Ovary (tissue), 10 donors: ENCODE measurements at places on chromosomes 7 and 10.

- DNase-seq: no peak
These were observed 34.9 kb downstream of the INSYN2A start for GRCh38 chr10:127161482-127161881.

GRCh38 chr7:148884299-148885022, 370 bp upstream of the EZH2 start:
- DNase-seq: peak; percentile 94

- DNase-seq: no peak
These were observed 64.6 kb downstream of the GSAP start for GRCh38 chr7:77351539-77352004.

GRCh38 chr10:94785211-94785610, 22.7 kb downstream of the CYP2C19 start:
- no peak for DNase-seq

DNA sequence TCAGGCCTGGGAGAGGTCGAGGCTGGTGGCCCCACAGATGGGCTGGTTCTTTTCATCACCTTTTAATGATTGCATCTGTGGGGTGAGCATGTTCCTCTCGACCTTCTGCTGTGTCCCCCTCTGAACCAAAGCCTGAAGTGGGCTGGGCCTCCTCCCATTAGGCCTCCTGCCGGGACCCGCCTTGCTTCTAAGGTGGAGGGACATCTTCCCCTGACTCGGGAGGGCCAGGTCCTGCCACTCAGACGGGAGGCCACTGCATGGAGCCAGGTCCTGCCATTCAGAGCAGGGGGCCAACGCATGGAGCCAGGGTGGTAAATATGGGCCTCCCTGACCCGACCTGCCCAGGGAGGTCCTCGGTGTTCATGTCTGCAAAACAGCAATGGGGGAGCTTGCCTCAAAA, 188.4 kb downstream of the EBF3 start:
- DNase-seq: no peak

GRCh38 chr7:120898715-120899499, 41.0 kb upstream of the TSPAN12 start:
- no peak for DNase-seq

DNA sequence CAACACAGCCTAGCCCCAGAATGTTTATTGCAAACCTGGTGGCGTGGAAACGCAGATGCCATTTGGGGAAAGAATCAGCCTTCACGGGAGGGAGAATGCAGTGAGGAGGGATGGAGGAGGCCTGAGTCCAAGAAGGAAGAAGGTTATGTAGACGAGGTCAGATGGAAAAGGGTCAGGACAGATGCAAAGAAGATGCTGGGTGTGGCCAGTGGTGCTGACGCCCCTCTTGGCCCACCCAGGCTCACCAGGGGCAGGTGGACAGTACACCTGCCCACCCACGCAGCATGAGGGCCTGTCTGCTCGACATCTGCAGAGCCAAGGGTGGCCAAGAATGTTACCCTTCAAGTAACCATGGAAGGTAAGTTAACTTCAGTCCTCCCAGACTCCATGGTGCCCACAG, 40.5 kb downstream of the OAT start:
- no peak for DNase-seq

DNA sequence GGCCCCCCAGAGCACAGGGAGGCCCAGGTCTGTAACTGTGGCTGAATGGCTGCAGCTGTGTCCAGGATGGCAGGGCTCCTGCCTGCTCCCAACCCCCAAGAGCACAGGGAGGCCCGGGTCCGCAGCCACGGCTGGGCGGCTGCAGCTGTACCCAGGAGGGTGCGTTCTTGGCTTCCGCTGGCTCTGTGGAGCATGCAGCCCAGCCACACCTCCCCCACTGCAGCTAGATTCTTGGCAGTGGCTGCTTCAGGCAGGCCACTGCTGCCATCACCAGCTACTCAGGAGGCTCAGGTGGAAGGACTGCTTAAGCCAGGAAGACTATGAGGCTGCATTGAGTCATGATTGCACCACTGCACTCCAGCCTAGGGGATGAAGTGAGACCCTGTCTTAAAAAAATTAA, 27.9 kb downstream of the C7orf25 start:
- DNase-seq: no peak

- DNase-seq: no peak
These were observed 1005.8 kb upstream of the C7orf33 start for GRCh38 chr7:147584771-147585193.

DNA sequence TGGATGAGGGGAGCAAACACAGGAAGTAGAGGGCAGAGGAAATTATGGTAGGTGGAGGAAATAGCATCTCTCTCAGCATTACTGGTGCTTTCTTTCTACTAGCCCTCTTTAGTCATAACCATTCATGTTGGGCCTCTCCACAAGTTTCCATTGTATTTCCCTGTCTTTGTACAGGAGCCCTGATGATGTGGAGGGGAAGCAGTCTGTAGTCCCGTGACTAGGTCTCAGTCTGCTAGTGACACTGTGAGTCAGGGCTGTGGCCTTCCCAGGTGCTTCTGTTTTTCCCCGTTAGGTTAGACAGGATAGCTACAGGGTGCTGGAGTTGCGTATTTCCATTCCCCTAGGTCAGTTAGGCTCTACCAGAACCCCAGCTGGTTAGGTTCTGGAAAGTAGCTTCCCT, 82.9 kb upstream of the NAMPT start:
- DNase-seq: no peak

DNA sequence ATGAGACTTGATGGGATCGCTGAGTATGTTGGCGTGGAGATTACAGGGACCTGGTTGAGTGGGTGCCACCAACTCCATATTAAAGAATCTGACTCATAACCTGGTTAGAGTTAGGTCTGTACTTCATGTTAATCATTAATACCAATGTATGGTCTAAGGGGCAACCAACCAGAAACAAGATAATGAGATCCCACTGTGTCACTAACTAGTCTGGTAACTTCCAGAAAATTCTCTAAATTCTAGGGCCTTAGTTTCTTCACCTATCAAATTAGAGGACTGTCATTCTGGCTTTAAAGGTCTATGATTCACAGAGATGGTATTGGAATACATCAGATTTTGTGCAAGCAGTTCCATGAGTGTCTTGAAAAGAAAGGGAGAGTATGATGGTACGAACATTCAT, 102.2 kb downstream of the SNX10 start:
- no peak for DNase-seq

- DNase-seq: no peak
These were observed 27.0 kb upstream of the GLI3 start for GRCh38 chr7:42263971-42264370.

- no peak for DNase-seq
These were observed 44.5 kb downstream of the FGFBP3 start for GRCh38 chr10:91864744-91865143.

DNA sequence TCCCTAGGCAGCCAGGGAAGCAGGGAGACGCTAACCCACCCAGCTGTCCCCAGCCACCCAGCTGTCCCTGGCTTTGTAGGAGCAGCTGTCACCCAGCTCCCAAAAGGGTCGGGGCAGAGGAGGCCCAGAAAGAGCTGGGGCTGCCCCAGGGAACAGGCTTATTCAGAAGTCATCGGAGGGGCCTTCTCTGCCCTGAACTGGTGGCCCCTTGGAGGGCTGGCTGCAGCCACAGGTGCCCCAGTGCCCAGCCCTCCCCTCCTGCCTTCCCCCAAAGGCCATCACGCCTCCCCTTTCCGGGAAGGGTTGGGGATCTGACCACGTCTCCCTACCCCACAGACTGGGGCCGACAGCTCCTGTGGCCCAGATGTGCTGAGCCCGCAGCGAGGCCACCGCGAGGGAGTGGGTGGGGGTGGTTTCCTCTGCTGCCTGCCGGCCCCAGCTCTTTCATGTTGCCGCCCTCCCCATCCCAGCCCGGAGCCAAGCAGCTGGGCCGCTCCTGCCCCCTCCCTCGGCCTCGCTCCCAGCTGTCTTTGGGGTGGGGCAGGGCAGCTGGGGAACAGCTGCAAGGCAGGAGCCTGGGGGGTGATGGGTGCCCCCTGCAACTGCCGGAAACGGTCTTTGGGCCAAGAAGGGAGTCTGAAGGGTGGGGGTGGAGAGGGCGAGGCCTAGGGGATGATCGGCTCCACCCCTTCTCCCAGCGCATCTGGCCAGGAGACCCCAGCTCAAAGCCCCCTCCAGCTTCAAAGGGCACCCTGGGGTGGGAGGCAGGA, 16.8 kb downstream of the TRIM8 start:
- peak; percentile 90 for DNase-seq

DNA sequence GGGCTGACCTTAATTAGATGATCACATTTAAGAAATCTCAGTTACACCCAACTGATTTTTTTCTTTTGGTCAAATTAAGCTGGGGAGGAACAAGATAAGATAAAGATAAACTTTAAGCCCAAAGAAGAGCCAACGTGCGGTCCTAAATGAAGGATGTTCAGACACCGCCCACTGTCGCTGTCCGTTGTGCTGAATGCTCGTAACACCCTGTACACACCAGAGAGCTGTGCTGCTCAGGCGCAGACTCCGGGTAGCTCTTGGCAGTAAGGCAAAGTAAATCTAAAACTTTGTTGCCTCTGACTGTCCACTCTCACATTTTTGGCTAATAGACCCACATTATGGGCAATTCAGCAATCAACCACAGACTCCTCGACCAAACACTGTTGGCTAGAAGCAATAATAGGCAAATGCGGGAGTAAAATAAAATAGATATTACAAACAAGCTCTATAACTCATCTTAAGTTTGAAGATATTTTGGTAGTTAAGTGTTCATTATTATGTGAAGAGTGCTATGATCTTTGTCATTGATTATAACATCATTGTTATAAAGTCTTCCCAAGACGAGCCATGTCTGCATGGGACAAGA, 57.1 kb downstream of the PLPP4 start:
- no peak for DNase-seq

GRCh38 chr7:118149394-118149793, 34.6 kb upstream of the LSM8 start:
- no peak for DNase-seq

GRCh38 chr10:16741540-16741939, 75.7 kb downstream of the RSU1 start:
- DNase-seq: no peak

- DNase-seq: no peak
These were observed 30.4 kb downstream of the RUNDC3B start for GRCh38 chr7:87658553-87658952.

DNA sequence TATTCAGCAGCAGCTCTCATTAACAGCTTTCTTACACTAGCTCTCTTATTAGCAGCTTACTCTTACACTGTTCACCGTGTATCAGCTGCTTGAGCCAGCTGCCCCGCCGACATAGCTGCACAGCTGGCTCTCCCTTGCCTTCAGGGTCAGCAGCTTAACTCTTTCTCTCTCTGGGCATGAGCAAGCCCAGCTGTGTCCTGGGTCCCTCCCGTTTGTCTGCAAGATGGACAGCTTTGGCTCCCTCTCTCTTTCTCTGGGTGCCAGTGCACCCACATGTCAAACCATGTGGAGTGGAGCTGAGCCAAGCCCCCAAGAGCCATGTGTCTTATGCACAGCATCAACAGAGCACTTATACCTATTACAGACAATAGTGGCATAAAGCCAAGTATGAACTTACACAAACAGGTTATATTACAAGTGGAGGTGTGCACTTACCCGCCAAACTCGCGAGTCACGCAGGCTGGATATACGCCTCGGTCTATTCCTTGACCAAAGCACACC, 35.7 kb upstream of the MTPAP start:
- no peak for DNase-seq

GRCh38 chr10:35892526-35892925, 250.4 kb upstream of the FZD8 start:
- no peak for DNase-seq

- DNase-seq: no peak
These were observed 28.0 kb upstream of the NDST2 start for GRCh38 chr10:73839276-73839966.

GRCh38 chr7:48525736-48526732, 354.8 kb downstream of the ABCA13 start:
- DNase-seq: no peak

GRCh38 chr7:52705768-52706167, 329.7 kb upstream of the POM121L12 start:
- DNase-seq: no peak

GRCh38 chr7:127619681-127620405, 1.9 kb upstream of the PAX4 start:
- no peak for DNase-seq

DNA sequence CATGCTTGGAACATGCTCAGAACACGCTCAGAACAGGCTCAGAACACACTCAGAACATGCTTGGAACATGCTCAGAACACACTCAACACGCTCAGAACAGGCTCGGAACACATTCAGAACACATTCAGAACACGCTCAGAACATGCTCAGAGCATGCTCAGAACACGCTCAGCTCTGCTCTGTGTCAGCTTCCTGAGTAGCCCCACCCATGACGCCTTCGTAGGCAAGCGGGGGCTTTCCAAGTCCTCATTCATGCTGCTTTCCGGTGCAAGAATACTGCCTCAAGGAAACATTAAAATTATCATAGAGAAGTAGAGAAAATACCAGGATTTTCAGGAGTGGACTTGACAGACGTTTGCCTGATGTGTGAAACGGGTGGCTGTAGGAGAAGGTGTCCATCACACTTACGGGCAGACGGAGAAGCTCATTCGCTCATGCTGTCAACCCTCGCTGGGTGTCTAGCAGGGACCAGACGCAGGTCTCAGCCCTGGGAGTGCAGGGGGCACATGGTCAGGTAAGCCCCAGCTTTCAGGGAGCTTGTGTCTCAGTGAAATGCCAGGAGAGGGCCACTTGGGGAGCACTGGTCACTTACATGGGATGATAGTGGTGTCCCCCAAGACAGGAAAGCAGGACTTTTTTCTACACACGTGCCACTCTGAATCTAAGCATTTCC, 24.7 kb downstream of the EN2 start:
- no peak for DNase-seq

GRCh38 chr10:125231116-125231812, 70.9 kb upstream of the CTBP2 start:
- DNase-seq: no peak

GRCh38 chr7:151744656-151745638, 132.0 kb downstream of the PRKAG2 start:
- DNase-seq: no peak

DNA sequence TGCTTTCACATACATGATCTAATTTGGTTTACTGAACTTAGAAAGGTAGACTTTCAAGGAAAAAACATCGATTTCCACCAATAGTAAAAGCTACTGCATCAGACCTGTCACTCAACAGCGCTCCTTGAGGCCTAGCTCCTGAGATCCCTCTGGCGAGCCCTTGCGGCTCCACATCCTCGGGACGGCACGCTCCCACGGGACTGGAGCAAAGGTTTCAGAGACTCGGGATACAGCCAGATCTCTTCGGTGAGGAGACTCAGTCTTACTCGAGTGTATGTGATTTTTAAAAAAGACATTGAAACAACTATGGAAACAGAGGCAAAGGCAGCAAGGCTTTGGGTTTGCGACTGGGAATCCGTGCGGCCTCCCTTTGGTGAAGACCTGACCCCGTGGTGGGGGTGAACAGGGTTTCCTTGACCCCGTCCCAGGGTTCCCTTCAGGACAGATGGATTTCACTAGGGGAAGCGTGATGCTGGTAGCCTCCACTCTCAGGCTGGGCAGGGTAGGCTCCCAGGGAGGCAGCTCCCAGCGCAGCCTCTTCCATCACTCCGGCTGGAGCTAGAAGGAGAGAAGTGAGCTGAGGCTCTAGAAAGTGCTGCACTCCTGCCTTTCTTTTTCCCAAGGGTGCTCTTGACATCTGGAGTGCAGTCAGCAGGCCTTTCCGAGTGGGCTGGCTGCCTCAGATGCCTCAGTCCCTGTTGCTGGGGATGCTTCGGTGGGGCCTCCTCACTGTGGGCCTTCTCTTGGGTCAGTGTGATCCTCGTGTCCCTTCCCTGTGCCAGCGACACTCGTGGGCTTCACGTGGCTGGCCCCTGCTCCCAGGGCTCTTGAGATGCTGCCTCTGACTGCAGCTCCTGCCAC, 5.8 kb upstream of the ATP6V0E2 start:
- DNase-seq: no peak
